D341Med (cell line): ENCODE measurements at places on chromosomes 16 and 17.

GRCh38 chr17:16820161-16820877 is 130.3 kb downstream of the CCDC144A start:
- no peak for DNase-seq

DNA sequence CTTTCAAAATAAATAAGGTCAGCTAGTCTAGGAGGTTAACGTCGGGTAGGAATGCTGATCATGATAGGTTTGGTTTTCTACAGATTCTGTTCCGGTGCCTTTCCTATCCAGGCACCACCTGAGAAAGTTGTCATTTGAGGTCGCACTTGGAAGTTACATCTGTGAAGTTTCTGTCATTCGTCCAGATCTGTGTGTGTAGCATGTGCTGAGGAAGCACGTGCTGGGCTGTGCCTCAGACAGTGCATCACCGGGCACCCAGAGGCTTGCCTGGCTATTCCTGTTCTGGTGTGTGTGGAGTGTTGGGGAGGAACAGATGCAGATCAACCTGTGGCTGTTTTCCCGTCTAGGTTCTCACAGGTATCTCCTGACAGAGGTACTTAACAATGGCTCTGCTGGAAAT is 42.6 kb downstream of the DNAJA2 start:
- DNase-seq, result no peak

- no peak for DNase-seq
Measured at GRCh38 chr17:60141111-60142018, 8.4 kb upstream of the CA4 start.

GRCh38 chr16:35177851-35178250 is 1718.4 kb downstream of the TP53TG3F start:
- no peak for DNase-seq

DNA sequence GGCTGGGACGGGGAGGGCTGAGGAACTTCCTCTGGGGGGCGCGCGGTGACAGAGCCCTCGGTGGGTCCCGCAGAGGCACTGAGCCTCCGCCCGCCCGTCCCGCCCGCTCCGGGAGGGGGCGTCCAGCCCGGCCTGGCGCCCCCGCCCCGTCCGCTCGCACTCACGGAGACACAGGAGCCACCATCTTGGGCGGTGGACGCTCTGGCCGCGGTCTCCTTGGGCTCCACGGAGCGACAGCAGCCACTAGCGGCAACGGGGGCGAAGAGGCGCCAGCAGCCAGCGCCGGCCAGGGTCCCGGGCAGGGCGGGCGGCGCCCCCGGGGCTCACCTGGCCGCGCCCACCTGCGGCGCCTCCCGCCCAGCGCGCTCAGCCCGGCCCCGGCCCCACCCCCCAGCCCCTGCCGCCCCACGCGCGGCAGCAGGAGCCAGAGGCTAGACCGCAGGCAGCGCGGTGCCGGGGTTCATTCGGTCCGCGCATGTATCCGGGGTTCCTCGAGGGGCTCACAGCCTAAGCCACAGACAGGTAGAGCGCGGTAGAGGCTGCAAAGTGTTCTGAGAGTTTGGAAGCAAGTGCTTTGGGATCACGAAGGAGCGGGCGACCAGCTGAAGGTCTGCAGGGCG is at the start of gene C17orf113:
TSS of gene C17orf113 (minus strand) at position 209 of the 620 bp plus-strand sequence. CDS start 7,225 bp downstream, outside the sequence.
- peak; percentile 95 for DNase-seq

- DNase-seq, result peak; percentile 73
Measured at GRCh38 chr16:14486520-14487303, 143.3 kb downstream of the PARN start.

- DNase-seq, result no peak
Measured at GRCh38 chr16:54493061-54493460, 206.5 kb upstream of the IRX3 start.

GRCh38 chr17:76239538-76240274 is 587 bp downstream of the RNF157 start:
- DNase-seq, result peak; percentile 67

DNA sequence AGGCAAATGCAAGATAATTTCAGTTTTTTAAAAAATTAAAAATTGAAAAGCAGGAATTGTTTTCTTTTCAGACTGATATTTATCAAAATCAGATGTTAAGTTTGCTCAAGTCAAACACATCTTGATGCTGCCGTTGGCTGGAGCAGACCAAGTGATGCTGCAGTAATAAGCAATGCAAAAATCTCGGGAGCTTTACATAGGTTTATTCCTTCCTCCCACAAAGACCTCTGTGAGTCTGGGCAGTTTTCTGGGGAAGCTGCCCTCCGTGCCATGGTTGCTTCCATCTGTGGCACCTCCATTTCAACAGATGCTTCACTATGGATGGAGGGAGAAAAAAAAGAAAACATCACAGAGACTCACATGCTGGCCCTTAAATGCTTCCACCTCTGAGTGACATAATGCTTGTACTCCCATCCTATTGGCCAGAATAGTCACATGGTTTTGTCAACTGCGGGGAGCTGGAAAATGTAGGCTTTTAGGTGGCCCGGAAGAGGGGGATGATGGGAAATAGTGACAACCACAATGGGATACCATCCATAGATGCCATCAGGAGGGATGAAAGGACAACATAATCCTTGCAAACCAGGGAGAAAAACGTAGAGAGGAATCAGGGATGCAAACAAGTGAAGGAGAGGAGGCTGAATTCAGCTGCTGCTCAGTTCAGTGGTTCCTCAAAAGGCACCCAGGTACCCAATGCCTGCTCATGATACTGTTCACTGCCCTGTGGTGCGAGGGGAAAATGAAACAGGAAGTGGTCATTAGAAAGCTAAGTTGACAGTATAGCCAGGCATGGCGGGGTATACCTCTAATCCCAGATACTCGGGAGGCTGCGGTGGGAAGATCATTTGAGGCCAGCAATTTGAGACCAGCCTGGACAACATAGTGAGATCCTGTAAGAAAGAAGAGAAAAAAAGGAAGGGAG is 13.5 kb upstream of the ERCC4 start:
- no peak for DNase-seq

DNA sequence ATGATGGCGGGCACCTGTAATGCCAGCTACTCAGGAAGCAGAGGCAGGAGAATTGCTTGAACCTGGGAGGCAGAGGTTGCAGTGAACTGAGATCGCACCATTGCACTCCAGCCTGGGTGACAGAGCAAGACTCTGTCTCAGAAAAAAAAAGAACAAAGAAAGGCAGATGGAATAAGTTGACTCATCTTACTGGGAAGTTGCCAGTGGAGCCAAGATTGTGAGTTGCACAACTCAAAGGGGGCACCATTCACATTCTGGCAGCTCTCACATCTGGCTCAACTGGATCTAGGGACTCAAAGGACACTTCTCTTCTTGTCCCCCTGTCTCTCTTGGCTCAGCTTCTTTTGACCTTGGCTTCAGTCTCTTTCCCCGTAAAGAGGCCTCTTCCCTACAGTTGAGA is 53.7 kb upstream of the ETV4 start:
- no peak for DNase-seq

DNA sequence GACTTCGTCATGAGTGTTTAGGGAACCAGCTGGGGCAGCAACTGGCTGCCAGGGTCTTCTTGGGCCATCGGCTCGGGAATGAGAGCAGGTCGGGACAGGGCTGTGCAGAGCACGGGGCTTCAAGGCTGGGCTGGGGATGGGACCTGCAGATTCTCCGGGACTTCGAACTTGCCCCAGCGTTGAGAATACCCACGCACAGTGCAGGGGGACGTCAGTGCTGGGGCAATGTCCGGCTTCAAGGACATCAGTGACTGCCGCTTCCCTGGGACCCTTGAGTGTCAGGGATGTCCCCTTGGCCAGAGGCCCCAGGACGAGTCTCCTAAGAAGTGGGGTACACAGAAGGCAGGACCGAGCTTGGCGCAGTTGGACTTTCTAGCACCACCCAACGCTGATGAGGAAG is 76.3 kb downstream of the MGAT5B start:
- no peak for DNase-seq

DNA sequence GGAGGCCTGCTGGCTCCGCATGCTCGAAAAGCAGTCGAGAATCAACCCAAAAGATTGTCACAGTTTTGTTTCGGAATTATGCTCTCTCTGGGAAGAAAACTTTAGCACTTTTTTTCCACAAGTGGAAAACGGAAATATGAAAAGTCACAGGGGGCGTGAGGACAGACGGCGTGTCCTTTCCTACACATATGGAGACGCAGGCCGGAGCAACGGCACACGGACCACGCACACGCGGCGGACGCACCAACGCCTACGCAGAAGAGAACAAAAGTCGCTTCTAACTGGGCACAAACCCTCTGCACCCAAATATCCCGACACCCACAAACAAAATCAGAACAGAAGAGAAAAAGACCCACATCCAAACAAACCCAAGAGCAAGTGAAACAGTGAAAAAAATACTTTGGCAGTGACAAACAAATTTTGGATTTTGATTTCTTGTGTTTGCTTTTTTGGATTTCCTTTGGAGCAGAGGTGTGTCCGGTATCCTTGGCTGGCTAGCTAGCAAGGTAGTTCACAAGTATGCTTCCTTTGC is 9.3 kb upstream of the PABPN1L start:
- DNase-seq, result no peak

- no peak for DNase-seq
Measured at GRCh38 chr16:88477631-88478519, 24.8 kb downstream of the ZFPM1 start.

DNA sequence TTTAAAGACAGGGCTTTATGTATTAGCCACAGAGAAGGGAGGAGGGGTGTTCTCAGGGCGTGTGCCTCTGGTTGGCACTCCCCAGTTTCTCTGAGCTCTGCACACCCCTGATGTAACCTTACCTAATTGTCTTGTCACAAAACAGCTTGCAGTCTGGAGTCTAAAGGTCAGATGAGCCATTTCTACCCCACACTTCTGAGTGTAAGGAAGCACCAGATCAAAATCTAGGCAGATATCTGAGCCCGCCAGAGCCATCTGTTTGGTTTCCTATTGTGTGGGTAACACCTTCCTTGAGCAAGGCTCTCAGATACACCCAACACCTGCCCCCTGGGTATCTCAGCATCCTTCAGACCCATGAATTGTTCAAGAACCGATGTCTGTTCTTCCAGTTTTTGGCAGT is 15.5 kb downstream of the CDH1 start:
- DNase-seq, result no peak

DNA sequence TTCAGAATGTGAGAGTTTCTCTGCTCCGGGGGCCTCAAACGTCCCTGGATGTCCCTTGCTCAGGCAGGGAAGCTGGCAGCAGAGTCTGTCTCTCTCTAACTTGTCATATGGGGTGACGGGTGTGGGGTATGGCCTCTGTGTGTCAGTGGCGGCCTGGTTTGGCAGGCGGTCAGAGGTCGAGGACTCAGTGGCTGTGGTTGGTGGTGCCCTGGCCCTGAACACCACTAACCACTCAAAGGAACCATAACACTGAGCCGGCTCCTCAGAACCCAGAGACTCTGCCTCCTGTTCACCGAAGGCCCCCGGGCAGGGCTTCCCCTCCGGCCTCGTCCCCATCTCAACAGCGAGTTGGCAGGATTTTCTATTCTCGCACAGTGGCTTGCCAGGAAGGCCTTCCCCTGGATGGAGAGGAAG is 677 bp downstream of the P2RX1 start:
- no peak for DNase-seq

DNA sequence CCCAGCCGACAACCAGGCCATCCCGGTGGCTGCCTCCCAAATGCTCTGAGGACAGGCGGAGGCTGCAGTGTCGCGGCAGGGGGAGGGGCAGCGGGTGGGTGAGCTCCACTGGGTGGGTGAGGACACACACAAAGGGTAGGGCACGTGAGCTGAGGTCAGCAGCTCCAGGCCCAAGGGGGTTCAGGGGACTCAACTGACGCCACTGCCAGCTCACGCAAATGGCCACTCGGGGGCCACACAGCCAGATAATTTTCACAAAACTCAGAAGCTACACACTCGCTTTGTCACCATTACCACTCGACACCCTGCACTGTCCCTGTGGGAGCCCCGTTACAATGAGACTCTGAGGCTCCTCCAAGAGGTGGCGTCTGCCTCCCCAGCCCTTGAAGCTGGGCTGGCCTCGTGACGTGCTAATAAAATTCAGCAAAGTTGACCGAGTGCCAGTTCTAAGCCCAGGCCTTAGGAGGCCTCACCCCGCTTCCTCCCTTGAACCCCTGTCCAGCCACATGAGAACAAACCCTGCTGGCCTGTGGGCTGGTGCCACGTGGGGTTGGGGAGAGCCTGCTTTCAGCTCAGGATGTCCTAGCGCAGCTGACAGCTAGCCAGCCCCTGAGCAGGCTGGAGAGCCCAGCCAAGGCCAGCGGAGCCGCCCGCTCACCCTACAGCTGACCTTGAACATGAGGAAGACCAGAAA is 56.9 kb downstream of the RMI2 start:
- peak; percentile 12 for DNase-seq

DNA sequence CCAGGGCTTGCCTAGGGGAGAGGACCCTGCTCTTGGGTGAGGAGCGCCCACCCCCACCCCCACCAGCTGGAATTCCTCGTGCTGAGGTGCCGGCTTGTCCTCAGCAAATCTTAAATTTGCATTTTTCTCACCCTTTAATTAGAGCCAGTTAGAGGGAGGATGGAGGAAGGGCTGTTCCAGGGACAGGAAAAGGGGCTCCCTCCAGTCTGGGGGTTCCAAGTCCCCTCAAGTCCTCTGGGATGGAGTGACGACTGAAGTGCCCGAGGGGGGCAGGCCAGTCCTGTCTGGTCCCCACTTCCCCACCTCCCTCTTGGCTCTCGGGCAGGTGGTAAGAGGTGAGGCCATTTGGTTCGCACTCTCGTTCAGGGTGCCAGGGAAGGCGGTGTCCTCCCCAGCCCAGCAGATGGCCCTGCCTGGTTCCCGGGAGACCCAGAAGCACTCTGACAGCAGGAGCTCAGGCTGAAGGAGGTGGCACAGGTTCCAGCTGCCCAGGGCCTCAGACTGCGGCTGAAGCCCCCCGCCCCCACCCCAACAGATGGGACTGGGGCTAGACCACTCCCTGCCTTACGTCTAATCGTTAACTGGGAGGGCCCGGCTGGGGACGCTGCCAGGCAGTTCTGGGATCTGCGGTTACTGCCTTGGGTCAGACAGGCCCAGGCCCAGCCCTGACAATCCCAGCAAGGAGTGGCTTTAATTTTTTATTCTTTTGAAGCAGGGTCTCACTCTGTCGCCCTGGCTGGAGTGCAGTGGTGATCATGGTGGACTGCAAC is 2.2 kb downstream of the RAB26 start:
- peak; percentile 85 for DNase-seq

GRCh38 chr17:12358477-12358876 is 307.2 kb upstream of the MYOCD start:
- no peak for DNase-seq

GRCh38 chr16:24255456-24256371 is at the start of gene CACNG3:
TSS of gene CACNG3 (plus strand) at chr16:24256335. CDS start at chr16:24256755, 420 bp downstream.
- peak; percentile 38 for DNase-seq

DNA sequence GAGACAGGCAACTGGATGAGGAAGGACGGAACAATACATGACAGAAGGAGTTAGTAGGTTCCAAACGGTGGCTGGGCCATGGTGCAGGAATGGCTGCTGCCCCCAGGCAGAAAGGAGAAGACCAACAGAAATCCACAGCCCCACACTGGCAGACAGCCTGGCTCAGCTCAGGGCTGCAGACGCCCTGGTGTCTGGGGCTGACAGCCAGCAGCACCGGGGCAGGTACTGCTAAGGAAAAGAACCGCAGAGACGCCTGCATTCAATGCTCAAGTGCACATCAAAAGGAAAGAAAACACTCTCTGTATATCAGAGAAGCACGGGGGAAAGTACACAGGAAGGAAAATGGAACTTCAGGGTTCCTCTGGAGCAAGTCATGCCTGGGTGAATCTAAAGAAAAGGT is 53.4 kb downstream of the GAS7 start:
- no peak for DNase-seq

GRCh38 chr16:10609402-10609774 is 29.0 kb upstream of the EMP2 start:
- no peak for DNase-seq

GRCh38 chr16:9033125-9033830 is 58.2 kb upstream of the HAPSTR1 start:
- DNase-seq, result peak; percentile 69
